ENCODE measurements at places on chromosomes 2 and 18. TPM values are rescaled to one million over a fixed set of nuclear protein-coding genes. Genes with fewer than 3 reads are reported as not detected.
A peak's percentile ranks its signal among the peaks of the same experiment; 100 is the strongest.

DNA sequence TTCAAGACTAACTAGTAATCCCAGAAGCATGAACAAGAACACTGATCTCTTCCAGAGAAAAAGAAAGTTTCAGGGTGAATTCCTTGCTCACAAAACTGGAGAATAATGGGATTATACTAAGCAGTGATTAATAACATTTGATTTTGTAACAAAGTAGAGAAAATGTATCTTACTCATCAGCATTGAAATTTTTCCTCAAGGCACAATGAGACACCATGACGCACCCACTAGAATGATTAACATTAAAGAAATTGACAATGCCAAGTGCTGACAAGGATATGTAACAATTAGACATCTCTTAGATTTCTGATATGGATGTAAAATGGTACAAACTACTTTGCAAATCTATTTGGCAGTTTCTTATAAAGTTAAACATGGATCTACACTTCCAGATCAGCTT lies 101.1 kb upstream of the EPHA4 start:
- DNase-seq, result no peak

- no peak for DNase-seq
These were observed 259.2 kb downstream of the OSR1 start for GRCh38 chr2:19099181-19099580.

DNA sequence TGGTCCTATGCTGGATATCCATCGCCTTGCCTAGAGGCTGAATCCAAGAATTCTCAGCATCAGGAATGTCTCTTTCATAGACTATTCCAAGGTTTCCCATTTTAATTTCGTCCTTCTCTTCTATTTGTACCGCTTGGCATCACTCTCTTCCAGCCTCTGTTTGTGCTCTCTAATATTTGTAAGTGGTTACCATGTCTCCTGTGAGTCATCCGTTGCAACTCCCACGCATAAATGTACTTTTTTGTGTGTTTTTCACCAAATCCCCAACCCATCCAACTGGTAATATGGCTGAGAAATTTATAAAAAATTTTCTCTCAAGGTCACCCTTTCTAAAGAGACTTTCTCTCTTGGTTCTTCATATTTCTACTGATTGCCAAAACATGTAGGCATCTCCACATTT lies 21.8 kb downstream of the COLEC12 start:
- DNase-seq, result no peak

DNA sequence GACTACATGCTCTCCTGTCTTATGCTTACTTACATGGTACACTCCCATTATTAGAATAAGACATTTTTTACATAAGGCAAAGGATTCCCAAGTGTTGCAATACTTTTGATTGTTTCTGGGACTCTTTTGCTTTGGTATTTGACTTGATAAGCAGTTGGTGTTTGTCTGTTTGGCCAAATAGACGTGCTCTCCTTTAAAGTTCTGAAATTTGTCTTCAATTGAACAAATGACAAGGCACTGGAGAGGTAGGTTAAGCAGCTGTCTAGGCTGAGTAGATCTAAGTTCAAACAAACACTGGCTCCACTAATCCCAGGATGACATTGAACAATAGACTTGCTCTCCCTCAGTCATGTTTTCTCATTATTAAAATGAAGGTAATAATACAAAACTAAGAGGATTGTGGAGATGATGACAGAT lies 430.5 kb downstream of the STK39 start:
- no peak for DNase-seq

DNA sequence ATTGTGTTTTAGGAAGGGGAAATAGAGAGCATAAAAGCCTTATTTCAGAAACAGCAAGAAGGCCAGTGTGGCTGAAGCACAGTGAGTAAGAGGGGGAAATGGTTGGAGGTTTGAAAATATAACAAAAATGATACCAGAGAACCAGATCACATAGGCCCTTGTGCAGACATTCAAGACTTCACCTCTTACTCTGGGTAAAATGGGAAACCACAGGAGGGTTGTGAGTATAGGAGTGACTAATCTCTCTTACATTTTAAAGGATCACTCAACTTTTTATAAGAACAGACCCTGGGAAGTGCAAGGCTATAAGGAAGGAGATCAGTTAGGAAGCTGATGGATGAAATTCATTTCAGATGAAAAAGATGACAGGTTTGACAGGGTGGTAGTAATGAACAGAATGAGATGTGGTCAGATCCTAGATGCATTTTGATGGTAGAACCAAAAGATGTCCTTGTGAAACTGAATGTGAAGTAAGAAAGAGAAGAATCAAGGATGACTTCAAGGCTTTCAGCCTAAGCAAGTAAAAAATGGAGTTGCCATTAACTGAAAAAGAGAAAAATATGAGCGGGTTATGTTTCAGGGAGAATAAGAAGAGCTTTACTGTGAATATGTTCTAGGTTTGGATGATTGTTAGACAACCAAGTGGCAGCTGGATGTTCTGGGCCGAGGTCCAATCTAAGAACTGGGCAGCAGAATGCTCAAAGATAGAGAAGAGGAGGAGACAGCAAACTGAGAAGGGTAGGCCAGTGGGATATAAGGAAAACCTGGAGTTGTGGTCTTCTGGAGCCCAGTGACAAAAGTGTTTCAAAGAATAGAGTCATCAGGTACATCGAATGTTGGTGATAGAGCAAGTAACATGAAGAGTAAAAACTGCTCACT lies 65.1 kb downstream of the USP40 start:
- DNase-seq, result no peak

DNA sequence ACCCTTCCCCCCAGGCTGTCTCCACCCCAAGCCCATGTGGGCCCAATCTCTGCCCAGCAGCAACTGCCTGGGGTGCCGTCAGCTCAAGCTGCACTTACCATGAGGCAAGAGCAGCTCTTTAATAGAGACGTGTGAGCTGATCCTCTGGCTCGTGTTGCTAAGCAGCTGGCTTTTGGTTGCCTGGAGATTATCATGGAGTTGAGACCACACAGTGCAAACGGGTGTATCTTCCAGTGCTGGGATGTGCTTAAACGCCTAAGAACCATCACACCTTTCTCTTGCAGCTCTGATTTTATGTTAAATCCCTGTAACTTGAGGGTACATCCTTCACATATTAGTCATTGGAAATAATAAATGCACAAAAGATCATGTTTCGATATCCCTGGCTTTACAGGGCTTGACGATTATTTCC lies 271.1 kb downstream of the PRKCE start:
- peak; percentile 73 for DNase-seq

GRCh38 chr2:127254386-127254981 lies 34.4 kb upstream of the CYP27C1 start:
- DNase-seq, result no peak

- DNase-seq, result no peak
These were observed 12.1 kb downstream of the PXDN start for GRCh38 chr2:1731963-1732768.

DNA sequence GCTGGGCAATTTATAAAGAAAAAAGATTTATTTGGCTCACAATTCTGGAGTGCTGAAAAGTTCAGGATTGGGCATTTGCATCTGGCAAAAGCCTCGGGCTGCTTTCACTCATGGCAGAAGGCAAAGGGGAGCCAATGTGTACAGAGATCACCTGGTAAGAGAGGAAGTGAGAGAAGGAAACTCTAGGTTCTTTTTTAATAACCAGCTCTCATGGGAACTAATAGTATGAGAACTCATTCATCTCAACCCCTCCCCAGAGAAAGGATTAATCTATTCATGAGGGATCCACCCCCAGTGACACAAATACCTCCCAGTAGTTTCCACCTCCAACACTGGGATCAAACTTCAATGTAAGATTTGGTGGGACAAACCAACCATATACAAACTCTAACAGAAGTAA lies 129.0 kb downstream of the EVA1A start:
- DNase-seq, result no peak

DNA sequence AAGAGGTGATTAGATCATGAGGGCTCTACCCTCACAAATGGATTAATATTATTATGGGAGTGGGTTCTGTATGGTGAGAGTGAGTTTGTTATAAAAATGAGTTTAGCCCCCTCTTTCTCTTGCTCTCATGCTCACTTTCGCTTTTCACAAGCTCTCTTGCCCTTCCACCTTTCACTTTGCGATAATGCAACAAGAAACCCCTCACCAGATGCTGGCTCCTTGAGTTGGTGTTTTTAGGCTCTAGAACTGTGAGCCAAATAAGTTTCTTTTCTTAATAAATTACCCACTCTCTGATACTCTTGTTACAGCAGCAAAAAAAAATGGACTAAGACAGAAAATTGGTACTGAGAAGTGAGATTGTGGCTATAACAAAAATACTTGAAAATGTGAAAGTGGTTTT lies 106.5 kb downstream of the EHBP1 start:
- no peak for DNase-seq

DNA sequence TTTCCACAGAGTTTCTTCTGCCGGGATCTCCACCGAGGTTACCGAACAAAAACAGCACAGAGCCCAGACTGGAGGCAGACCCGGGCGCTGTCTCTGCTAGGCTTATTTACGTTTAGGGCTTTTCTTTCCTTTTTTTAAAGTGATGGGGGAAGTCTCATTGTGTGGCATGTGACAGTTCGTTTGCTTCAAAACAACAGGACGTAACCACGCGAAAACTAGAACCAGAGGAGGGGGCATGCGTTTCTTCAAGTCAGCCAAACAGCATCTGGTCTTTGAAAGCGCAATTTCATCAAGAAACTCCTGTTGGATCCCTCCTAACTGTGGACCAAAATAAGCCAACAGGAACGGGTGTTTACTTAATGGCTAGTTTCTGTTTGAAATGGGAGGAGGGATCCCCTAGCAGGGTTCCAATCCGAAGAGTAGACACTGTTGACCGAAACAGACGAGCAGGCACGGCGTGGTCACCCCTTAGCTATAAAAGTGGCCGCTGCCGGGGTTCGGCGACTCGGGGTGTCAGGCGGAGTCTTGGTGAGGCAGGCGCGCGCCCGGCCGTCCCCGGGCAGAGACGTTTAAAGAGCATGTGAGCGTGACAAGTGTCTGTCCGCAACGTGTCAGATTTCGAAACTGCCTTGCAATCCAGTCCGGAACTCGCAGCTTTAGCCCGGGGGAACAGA lies 997 bp upstream of the TGIF1 start:
- peak; percentile 89 for DNase-seq

GRCh38 chr2:133420788-133421187 lies 147.5 kb downstream of the NCKAP5 start:
- no peak for DNase-seq

DNA sequence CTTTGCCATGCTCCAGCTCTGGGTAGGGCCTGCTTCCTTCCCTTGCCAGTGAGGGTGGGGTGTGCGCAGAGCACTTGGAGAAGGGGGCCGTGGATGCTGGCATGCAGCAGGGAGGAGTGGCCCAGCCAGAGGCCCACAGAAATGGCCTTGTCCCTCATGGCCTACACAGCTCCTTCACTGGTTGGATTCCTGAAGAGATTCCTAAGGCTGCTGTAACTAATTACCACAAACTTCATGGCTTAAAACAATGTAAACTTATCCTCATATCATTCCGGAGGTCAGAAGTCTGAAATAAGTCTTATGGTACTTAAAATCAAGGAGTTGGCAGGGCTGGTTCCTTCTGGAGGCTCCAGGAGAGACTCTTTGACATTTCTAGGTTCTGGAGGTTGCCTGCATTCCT lies 195.2 kb downstream of the GLI2 start:
- no peak for DNase-seq

Gene DSG2
- total RNA-seq, result 16.5 TPM

Gene CAPN13
- total RNA-seq, result 4.0 TPM

Gene TIGD1
- total RNA-seq, result 7.0 TPM

Gene PHOSPHO2
- total RNA-seq, result 4.4 TPM

Gene PDE1A
- not detected for total RNA-seq

Gene GAD1
- 29.8 TPM for total RNA-seq

Gene POMC
- not detected for total RNA-seq
